ENCODE measurements at places on chromosomes 4 and X.

- no peak for DNase-seq
Observed at GRCh38 chr4:41880840-41881831, 54.1 kb upstream of the TMEM33 start.

DNA sequence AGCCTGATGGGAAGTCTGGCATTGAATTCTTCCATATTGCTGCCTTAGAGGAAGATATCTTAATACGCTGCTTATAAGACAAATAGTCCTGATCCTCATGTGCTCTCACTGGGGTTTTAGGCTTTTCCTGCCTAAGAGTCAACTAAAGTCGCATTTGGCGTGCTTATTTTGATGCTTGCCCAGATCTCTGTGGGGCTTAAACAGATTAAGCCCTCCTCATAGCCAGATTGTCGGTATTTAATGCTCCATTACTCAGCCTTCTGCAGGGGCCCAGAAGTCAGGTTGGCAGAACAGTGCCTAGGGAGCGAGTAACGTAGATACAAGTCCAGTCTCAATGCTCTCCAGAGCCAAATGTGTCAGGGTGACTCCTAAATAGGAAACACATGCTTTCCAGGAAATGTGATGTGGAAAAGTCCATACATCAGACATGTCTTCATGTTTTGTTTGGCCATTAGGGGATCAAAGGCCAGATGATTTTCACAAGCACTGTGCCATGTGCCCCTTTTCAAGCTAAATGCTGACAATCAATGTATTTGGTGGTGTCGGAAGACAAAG lies 262.8 kb downstream of the PRDM5 start:
- DNase-seq = no peak

DNA sequence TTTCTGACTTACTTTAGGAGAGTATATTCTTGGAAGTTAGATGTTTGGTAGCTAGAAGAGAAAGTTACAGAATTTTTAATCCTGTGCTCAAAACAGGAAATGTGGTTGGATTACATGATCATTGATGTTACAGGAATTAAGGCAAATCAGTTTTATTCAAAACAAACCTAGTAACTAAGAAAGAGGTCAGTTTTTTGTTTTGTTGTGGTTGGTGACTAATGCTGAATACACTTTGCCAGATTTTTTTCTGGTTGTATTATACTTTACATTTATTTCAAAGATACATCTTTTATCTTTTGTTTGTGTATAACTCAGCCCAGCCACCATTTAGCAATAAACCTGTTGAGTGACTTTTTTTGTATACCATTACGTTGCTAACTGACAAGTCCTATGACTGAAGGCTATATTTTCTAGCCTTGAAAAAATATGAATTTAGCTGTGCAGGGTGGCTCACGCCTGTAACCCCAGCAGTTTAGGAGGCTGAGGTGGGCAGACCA lies 116.7 kb downstream of the KLHL8 start:
- no peak for DNase-seq

GRCh38 chr4:109977854-109978501 lies 65.3 kb downstream of the EGF start:
- no peak for DNase-seq

DNA sequence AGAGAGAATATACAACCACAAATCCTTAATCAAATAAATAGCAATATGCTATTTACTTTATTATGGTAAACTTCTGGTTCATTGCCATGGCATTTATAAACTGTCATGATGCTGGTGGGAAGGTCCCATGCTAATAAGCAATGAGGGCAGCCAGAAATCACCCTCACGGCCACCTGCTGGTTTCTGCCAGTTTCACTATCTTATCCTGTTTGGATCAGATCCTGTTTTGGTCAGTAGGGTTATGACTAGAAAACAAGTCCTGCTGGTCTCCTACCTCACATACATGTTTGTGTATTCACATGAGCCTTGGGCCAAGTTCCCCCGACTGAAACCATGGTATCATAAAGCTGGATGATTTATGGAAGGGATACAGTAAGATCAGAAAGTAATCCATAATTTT lies 28.1 kb downstream of the XAGE5 start:
- DNase-seq = no peak

- no peak for DNase-seq
Observed at GRCh38 chr4:121789455-121789854, 11.7 kb upstream of the EXOSC9 start.

GRCh38 chr4:147157860-147158701 lies 212.4 kb upstream of the TTC29 start:
- no peak for DNase-seq

GRCh38 chr4:185318679-185319078 lies 77.0 kb downstream of the LRP2BP start:
- no peak for DNase-seq

DNA sequence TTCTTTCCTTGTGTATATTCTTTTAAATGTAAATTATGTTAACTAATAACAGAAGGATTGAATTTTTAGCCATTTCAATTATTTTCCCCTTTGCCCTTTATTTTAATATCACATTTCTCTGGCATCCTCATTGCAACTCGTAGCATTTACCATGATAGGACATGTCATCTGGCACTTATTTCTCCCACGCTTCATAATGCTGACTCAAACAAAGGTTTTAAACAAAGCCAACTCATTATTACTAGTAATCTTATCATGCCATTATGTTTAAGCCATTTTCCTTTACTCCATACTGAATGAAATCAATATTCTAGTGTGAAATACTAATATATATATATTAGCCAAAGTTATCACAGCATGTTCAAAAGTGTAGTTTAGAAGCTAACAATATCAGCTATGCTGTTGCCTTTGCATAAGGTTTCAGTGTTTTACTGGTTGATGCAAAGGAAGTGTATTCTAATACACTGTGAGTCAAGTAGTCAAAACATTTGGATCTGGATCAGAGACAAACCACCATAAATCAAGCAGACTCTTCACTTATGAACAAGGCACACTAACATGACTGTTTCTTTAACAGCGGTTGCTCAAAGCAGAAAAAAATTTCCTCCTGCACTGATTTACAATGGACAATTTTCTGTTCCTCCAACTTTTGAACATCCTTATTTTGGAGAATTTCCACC lies 281.6 kb downstream of the SLC7A11 start:
- no peak for DNase-seq

DNA sequence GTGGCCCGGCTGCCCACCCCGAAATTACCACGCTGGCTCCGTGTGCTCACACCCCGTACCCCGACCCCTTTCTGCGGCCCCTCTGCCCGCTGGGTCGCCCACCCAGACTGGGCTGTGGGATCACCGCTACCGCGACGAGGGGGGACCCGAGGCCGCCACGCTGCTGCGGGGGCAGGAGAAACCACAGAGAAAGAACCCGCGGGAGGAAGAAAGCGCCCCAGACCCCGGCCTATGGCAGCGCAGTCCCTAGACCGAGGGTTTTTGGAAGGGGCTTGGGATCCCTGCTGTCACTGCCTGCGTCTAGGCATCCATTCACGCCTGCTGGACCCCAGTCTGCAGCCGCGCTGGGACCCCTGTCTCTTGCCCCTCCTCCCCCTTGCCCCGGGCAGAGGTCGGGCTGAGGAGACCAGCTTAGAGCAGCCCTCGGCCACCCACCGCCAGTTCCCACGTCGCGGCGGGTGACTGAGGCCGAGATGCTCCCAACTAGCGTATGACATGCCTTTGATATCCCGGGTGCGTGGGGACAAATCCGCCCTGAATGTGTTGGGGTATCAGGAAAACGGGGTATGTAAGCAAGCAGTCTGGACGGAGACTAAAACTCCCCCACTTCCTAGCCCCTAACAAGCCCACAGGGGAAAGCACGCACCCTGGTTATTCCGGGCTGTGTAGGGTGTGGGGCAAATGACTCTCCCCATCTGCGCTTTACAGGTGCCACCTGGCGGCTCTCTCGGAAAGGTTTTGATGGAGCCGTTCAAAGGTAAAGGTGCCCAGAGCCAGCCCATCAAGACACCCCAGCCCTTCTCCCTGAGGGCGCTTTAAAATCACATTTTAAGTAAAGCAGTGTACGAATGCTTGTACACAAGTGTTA lies 862 bp upstream of the INPP4B start:
- peak; percentile 38 for DNase-seq

GRCh38 chrX:41720125-41720779 lies 3.7 kb upstream of the GPR82 start:
- DNase-seq = no peak

DNA sequence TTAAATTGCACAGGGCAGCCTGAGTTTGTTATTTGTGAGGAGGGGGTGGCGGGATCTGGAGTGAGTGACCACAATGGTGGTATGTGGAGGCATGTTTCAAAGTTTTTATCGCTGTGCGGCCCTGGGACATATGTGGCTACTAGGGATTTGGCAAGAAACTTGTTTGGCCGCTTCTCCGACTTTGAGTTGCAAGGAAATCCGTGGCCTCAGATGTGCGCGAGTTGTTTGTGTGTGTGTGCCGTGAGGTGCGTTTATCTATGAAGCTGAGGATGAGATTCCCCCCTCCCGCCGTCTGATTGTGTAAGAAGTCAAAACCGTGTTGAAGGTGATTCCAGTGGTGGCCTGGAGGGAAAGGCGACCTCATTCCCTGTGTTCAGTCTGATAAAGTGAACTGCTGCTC lies 1.4 kb downstream of the JADE3 start:
- no peak for DNase-seq

DNA sequence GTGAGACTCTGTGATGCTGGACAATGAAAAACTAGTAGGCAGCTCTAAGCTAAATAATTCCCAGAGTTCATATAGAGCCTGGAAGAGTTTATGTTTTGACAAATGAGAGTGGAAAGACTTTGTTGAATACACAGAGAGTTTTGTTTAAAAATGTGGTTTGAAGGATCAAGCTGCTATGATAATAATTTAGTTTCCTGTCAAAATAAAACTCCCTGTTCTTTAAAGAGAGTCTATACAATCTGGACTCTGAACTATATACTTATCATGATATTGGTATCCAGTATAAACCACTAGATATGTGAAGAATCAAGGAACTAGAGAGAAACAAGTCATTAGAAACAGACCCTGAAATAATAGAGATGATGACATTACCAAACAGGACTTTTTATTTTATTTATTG lies 158.6 kb downstream of the C4orf33 start:
- no peak for DNase-seq

All from effector CD8-positive, alpha-beta T cell (primary cell).